Lower lobe of right lung (tissue), 2 donors: ENCODE measurements at places on chromosomes 3 and 15. TPM values are rescaled to one million over a fixed set of nuclear protein-coding genes. Genes with fewer than 3 reads are reported as not detected.

DNA sequence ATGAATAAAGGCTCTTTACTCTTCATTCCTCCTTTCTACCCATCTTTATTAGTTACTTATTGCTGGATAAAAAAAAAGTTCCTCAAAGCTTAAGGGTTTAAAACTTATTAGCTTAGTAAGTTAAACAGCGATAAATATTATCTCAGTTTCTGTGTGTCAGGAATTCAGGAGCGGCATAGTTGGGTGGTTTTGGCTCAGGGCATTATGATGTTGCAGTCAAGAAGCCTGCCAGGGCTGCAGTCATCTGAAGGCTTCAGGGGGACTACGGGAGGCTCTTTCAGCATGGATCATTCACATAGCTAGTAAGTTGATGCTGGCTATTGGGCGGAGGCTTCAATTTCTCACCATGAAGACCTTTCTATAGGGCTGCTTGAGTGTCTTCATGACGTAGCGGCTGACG lies 1.9 kb upstream of the DLG1 start:
- H3K4me1 ChIP-seq, result peaks cover 28% of the 10 kb centered on the region
- no peak overlapping the region for H3K27ac ChIP-seq
- H3K4me3 ChIP-seq, result no peak overlapping the region
- peaks cover 4% of the 10 kb centered on the region for H3K36me3 ChIP-seq
- no peaks in the 10 kb centered on the region for H3K27me3 ChIP-seq

DNA sequence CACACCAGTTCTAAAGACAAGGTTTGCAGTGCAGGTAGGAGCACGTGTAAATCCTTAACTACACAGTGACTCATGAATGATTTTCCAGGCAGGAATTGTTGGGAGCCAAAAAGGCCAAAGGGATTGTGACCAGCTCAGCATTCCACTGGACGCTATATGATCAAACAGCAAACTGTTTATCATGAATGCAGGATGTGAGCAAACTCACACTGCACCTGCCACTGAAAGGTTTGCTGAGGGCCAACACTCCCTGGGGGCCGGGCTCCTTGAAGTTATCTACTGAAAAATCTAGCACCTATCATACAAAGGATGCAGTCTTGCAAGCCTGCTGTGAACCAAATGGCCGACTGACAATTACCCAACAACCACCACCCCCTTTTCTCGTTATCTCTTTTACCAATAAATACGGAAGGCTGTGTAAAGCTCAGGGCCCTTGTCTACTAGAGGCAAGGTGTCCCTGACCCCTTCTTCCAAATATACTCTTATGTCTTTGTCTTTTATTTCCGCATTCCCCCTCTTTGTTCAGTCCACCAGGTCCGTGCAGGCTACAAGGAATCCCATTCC lies 11.5 kb upstream of the DNASE1L3 start:
- no peak for DNase-seq
- no peak overlapping the region for H3K27ac ChIP-seq
- no peaks in the 10 kb centered on the region for H3K27me3 ChIP-seq
- H3K4me3 ChIP-seq, result no peak overlapping the region
- H3K36me3 ChIP-seq, result no peaks in the 10 kb centered on the region

PTH1R gene
- total RNA-seq, result 14.5 TPM

DNA sequence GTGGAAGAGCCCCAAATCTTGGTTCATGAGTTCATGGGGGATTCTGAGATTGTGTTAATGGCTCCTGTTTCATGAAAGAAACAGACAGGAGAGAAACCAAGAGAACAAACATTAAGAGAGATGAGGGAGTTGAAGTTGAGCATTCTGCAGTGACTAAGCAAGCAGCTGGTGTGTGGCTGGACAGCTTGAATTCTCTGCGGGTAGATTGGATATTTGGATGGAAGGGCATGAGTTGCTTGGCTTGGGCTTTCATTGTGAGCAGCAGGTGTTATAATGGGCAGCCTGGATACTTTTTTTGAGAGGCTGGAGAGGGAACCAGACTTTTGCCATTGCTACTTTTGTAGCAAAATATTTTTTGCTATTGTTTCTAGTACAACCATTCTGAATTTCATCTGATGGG lies 346.8 kb upstream of the SATB1 start:
- no peak overlapping the region for H3K27ac ChIP-seq
- H3K4me1 ChIP-seq, result no peaks in the 10 kb centered on the region
- H3K27me3 ChIP-seq, result no peaks in the 10 kb centered on the region
- no peak overlapping the region for H3K4me3 ChIP-seq

DNA sequence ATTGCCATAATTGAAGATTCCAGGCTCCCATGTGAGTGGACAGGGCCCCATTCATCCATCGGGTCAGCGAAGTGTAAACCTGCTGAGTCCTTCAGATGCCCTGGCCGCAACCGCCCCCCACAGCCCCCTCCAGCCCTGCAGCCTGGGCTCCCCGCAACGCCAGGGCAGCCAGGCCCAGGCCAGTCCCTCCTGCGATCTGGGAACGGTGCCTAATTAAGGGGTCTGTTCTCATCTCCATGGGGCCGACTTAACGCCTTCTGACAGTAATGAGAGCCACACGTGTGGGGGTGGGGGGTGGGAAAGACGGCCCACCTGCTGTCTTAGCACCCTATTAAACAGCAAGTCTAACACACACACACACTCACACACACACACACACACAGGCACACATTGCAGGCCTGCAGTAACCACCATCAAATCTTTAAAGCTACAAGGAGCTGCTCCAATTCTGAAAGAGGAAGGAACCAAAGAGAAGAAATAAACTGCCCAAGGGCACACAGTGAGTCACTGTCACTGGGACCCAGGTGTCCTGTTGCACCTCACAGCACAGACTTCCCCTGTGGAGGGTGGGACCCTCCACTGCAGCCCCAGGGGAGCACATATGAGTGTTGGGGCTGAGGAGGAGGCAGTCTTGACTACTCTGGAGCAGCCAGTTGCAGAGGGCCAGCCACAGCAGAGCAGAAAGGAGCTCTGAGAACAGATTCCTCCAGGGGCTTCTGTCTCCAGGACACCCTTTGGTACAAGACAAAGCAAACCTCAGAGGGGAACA lies 31.8 kb upstream of the HES1 start:
- H3K27ac ChIP-seq, result no peak overlapping the region
- no peak for DNase-seq
- H3K27me3 ChIP-seq, result no peaks in the 10 kb centered on the region
- H3K4me1 ChIP-seq, result no peaks in the 10 kb centered on the region

DNA sequence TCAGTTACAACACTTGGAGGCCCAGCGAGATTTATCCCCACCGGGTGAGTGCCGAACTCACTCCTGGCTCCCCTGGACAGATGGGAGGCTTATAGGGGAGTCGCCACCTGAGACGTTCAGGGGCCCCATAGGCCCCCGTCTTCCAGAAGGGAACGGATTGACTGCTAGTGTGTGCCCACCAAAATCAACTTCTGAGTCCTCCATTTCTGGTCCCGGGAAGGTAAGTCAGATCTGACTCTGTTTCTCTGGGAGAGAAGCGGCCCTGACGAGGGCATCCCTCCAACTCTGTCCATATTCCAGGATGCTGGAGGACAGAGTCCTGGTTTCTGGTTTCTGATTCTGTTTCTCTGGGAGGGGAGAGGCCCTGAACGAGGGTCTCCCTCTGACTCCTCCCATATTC lies 44.3 kb downstream of the ZBTB11 start:
- no peak overlapping the region for H3K4me3 ChIP-seq
- no peaks in the 10 kb centered on the region for H3K36me3 ChIP-seq

- H3K27ac ChIP-seq, result no peak overlapping the region
- DNase-seq, result no peak
- H3K4me3 ChIP-seq, result no peak overlapping the region
- peaks cover 62% of the 10 kb centered on the region for H3K36me3 ChIP-seq
- no peaks in the 10 kb centered on the region for H3K4me1 ChIP-seq
Measured at GRCh38 chr3:69063636-69064035, 11.5 kb upstream of the TMF1 start.

CLDN16 gene
- 0.74 TPM for total RNA-seq

DNA sequence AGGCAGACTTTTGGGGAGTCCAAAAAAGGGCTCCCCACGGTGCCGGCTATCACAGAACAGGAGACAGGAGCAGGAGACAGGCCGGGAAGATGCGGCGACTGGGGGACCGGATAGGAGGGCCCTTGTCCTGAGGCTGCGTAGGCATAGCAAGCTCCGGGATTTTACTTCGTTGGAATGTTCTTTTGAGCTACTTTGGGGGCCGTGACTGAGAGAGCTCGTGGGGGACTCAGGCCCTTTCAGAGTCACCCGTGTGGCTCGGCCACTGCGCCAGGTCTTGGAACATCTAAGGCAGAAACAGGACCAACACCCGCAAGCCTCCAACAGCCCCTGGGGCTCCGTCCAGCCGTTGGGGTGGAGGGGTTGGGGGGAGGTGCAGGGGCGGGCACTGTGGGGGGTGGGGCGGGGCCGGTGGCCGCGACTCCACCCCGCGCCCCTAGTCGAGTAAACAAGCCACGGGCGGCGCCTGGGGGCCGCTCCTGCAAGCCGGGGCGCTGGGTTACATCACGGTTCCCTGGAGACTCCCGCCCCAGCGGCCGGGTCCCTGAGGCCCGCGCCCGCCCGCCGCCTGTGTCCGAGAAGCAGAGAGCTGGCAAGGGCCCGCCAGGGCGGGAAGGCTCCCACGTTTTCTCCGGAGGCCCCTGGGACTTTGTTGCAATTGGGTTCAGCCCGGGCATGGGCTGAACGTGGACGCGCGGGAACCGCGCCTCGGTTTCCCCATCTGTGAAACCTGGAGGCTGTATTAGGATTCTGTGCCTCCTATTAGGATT lies 23.3 kb upstream of the C15orf39 start:
- H3K36me3 ChIP-seq, result no peaks in the 10 kb centered on the region
- H3K27me3 ChIP-seq, result no peaks in the 10 kb centered on the region
- peak overlapping the region; percentile 77 for H3K27ac ChIP-seq
- DNase-seq, result peak; percentile 81

CFAP100 gene
- 21.5 TPM for total RNA-seq

ITGB5 gene
- total RNA-seq, result 93.1 TPM

GRCh38 chr3:60630953-60631352 lies 620.3 kb downstream of the FHIT start:
- H3K27ac ChIP-seq, result no peak overlapping the region
- no peaks in the 10 kb centered on the region for H3K36me3 ChIP-seq
- no peak overlapping the region for H3K4me3 ChIP-seq
- no peak for DNase-seq
- H3K27me3 ChIP-seq, result no peaks in the 10 kb centered on the region
- H3K4me1 ChIP-seq, result no peaks in the 10 kb centered on the region

GRCh38 chr3:197523526-197523925 lies 32.2 kb downstream of the BDH1 start:
- H3K27me3 ChIP-seq, result no peaks in the 10 kb centered on the region
- no peak for DNase-seq
- no peaks in the 10 kb centered on the region for H3K4me1 ChIP-seq
- peaks cover 5% of the 10 kb centered on the region for H3K36me3 ChIP-seq

- H3K4me1 ChIP-seq, result peaks cover 22% of the 10 kb centered on the region
- no peaks in the 10 kb centered on the region for H3K27me3 ChIP-seq
- DNase-seq, result no peak
- no peak overlapping the region for H3K4me3 ChIP-seq
- no peaks in the 10 kb centered on the region for H3K36me3 ChIP-seq
Measured at GRCh38 chr15:51350723-51351122, 9.3 kb downstream of the GLDN start.

DNA sequence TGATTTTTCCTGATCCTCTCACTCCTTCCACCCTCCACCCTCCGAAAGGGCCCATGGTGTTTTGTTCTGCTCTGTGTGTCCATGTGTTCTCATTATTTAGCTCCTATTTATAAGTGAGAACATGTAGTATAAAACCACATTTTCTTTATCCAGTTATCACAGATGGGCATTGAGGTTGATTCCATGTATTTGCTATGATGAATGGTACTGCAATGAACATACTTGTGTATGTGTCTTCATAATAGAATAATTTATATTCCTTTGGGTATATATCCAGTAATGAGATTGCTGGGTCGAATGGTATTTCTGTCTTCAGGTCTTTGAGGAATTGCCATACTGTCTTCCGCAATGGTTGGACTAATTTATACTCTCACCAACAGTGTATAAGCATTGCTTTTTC lies 126.0 kb downstream of the IMPG2 start:
- DNase-seq, result no peak
- peaks cover 5% of the 10 kb centered on the region for H3K4me1 ChIP-seq
- no peak overlapping the region for H3K27ac ChIP-seq
- no peak overlapping the region for H3K4me3 ChIP-seq
- no peaks in the 10 kb centered on the region for H3K27me3 ChIP-seq

DNA sequence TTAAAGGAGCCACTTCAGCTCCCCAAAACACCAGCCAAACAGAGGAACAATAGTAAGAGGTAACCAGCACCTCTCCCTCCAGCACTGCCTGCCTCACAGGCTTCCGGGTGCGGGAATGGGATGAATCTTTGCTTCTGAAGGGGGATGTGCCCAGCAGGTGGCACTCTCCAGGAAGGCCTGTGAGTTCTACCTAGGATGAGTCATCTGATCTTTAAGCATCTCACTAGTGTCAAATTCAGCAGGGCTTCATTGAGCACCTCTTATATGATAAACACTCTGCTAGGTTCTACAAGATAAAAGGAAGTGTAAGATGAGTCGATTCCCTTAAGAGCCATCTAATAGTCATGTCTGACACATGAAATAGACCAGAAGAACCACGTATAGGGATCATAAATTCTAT lies 237.4 kb upstream of the UMPS start:
- no peaks in the 10 kb centered on the region for H3K4me1 ChIP-seq
- no peaks in the 10 kb centered on the region for H3K36me3 ChIP-seq
- no peak overlapping the region for H3K27ac ChIP-seq
- no peaks in the 10 kb centered on the region for H3K27me3 ChIP-seq
